ENCODE measurements at places on chromosomes 3 and 15. TPM values are rescaled to one million over a fixed set of nuclear protein-coding genes. Genes with fewer than 3 reads are reported as not detected.

The ZNF80 gene
- total RNA-seq: 0.65 TPM

The CORO2B gene
- not detected for total RNA-seq

The NOX5 gene
- total RNA-seq: not detected

The AGTR1 gene
- total RNA-seq: not detected

The RTP4 gene
- 2.4 TPM for total RNA-seq

- no peak for DNase-seq
Observed at GRCh38 chr15:98801234-98801561, 152.9 kb downstream of the IGF1R start.

DNA sequence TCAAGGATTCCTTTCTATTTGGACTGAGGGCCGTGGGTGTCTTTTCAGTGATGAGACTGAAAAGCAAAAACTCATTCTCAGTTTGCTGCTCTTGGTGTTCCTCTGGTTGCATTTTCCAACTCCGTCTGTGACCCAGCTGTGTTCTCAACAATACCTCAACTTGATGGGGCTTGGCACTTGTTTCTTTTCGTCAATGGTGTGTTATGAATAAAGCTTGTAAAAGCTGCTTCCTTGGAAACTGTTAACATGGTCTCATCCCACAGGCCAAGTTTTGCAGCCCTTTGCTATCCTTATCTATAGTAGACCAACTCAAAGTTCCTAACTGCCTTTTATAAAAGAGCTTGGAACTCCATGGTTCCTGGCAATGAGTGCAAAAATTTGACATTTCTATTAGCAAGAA is 142.5 kb upstream of the UBE2E1 start:
- no peak for DNase-seq

DNA sequence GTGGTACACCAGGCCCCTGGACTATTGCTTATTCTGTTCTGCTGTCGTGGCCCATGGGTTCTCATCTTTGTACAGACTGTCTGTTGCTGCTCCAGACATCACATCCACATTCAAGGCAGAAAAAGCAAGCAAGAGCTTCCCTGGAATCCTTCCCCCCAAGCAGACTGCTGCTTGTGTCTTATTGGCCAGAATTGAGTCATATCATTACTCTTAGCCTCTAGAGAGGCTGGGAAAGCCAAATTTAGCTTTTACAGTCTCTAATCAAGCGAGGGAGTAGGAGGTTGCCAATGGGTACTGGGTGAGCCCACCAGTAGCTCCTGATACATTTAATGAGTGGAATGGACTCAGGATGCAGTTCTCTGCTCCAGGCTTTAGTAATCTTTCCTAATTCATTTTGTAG is 39.4 kb downstream of the RAB6B start:
- DNase-seq: no peak

DNA sequence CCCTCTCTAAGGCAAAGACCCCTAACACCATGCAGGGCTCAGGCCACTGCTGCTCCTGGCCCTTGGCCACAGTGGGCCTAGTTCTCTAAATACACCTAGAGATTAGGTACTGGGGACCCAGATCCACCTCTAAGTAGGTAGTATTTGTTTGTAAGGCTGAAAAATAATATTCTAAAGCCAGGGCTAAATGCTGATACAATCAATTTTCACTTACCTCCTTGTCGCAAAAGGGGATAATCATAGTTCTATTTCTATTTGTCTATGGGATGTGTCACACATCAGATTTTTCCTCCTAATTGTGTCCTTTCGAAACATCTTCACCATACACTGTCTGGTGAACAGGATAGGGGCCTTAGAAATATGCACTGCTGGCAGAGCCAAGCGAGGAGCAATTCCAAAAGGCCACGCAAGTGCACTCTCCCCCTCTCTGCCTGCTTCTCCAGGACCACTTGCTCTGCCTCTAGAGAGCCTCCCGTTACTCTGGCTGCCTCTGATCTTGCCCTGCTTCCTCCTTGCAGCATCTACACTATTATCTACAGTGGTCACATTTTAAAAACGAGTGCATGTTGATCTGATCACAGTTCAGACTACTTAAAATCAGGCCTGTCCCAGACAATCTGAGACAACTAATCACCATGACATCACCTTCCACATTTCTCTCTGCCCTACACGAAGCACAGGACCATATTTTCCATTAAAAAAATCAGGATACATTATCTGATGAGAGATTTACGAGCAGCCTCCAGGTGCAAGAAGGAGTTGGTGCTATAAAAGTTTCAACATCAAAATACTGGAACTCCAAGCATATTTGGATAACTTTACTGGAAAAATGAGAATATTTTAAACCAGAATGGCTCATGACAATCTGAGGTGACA is 115.4 kb downstream of the MYLK start:
- no peak for DNase-seq

GRCh38 chr3:131699001-131699400 is 196.2 kb upstream of the MRPL3 start:
- DNase-seq: no peak

DNA sequence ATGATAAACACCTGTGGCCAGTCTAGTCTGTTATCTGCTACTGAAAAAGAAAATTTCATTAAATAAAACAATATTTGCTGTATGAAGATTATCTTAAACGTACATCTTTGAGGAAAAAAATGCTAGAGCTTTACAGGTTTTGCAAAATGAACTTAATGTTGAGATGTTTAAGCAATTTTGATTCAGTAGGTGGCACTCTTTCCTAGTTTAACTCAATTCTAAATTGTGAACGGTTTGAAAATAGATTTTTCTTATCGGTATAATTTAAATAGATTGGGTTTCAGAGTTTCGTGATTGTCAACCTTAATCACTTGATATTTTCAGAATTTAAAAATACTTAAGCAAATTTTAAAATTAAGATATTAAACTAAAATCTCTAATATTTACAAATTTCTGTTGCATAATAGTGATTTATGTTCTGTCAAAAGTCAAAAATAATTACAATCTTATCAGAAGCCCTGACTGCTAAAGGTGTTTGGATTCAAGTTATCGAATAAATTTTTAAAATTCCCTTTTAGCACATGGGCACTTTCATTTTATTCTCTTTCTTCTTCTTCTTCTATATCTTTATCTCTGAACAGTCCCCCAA is 7.0 kb upstream of the RNF111 start:
- no peak for DNase-seq

DNA sequence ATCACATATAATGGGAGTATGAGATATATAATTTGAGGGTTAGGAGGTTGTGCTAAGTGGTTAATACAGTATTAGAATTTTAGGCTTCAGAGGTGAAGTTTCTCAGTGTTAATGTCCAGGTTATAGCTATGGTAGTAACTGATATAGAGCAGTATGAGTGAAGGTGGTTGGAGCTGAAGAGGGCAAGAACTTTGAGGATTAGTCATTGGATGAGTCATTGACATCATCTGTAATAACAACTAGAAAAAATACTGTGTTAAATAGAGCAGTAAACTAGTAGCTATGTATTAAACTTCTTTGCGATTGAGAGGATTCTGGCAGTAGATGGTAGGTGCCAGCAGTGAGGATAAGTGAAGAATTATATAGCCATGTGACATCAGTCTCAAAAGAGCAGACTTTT is 47.5 kb upstream of the EIF3J start:
- no peak for DNase-seq

- DNase-seq: no peak
Observed at GRCh38 chr3:48555949-48556795, 431 bp downstream of the PFKFB4 start.

DNA sequence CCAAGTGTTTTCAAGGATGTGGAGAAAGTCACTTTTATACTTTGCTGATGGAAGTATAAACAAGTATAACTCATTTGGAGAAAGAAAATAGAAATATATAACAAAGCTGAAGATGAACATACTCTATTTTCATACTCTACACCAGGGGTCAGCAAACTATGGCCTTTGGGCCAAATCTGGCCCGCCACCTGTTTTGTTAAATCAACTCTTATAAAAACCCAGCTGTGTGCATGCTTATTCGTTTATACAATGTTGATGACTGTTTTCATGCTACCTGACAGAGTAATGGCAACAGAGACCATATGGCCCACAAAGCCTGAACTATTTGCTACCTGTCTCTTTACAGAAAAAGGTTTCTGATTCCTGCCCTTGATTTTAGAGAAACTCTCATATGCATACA is 124.0 kb downstream of the NR1D2 start:
- no peak for DNase-seq

DNA sequence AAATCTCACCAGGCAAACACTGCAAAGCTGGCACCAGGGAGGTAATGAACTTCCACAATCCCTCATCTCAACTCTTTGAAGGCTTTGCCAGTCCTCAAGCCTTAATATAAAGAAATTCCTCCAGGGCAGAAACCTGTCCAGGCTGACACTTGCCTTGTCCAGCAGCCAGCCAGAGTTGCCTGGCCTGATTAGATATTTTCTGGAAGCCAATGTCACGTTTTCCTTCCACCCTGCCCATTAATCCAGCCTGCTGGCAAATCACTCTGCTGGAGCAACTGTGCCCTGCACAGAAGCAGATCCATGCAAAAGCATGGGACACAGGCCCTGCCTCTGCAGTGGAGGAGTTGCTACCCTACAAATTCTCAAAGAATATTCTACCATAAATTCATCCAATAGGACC is 56.5 kb downstream of the HEG1 start:
- no peak for DNase-seq

DNA sequence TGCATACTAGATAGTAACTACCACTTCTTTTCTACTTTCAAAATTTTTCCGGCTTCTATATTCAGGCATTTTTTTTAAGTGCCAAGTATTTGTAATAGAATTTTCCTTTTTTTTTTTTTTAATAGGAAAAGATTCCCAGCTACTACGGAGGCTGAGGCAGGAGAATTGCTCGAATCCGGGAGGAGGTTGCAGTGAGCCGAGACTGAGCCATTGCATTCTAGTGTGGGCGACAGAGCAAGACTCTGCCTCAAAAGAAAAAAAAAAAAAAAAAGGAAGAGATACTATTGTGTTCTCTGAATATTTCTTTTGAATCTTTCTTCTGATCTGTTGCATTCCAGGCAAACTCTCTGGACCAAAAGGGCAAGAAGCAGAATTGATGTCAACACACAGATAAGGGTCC is 557.3 kb downstream of the FGF12 start:
- DNase-seq: no peak

DNA sequence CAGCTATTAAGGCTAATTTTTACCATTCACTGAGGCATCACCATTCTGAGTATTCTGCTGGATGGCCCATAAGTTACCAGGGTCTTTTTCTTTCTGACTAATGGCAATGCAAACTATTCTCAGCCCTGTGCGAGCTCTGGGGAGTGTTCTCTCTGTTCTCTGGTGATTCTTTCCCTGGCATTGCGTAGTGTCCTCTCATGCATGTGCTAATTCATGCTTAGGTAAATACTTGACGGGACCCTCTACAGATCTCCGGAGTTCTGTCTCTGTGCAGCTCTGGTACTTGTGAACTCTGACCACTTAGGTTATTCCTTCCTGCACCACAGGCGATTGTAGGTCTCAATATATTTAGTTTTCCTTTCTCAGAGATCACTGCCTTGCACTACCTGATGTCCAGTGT is 34.8 kb downstream of the UBE2E1 start:
- no peak for DNase-seq

DNA sequence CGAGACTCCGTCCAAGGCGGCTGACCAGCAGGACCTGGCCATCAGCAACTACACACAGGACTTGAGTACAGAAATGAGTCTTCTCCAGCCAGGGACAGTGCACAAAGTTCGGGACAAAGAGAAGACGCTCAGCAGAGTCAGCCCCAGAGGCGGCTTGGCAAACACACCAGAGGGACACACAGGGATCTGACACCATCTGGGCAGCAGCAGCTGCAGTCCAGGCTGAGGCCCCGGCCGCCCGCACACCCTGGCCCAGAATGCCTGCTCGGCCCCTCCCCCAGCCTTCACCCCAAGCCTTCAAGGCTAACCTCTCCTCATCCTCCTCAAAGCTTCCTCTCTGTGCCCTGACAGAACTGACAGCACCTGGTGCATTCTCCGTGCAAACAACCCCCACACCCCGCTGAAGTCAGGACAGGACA is 61.1 kb downstream of the XXYLT1 start:
- no peak for DNase-seq

DNA sequence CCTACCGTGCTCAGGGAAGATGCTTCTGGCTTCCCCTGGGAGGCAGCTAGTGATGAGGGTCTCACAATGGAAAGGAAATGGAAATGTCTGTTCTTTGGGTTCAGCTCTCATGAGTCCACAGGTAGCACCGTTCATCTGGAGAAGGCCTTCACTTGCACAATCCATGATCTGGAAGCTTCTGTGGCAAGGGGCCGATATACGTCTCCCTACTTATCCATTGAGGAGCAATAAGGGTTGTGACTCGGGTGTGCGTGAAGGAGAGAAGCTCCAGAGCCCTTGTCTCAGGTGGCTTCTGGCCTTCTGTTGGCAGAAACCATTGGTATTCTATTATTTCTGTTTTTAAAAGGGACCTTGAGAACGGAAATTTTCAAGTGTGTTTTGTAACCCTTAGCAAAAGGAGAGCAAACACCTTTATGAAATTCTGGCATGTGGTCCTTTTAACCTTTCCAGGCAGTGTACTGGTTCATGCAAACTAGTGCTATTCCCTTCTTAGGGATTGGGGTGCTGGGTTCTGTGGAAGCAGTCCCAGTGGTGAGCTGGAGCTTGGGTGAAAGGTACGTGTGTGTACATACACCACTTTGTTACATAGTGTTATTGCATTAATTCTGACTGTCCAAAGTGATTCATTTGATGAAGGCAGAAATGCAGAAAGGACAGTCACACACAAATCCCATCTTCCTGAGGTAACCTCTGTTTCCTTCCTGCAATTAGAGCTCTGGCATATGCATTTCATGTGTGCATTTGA is 32.5 kb downstream of the KLF13 start:
- no peak for DNase-seq

All from T-helper 17 cell (primary cell).